ENCODE measurements at places on chromosomes 1 and 21.

- no peak for DNase-seq
Measured at GRCh38 chr1:25088946-25089345, 143.4 kb downstream of the SYF2 start.

- DNase-seq = no peak
Measured at GRCh38 chr1:168947041-168947440, 159.4 kb upstream of the ATP1B1 start.

DNA sequence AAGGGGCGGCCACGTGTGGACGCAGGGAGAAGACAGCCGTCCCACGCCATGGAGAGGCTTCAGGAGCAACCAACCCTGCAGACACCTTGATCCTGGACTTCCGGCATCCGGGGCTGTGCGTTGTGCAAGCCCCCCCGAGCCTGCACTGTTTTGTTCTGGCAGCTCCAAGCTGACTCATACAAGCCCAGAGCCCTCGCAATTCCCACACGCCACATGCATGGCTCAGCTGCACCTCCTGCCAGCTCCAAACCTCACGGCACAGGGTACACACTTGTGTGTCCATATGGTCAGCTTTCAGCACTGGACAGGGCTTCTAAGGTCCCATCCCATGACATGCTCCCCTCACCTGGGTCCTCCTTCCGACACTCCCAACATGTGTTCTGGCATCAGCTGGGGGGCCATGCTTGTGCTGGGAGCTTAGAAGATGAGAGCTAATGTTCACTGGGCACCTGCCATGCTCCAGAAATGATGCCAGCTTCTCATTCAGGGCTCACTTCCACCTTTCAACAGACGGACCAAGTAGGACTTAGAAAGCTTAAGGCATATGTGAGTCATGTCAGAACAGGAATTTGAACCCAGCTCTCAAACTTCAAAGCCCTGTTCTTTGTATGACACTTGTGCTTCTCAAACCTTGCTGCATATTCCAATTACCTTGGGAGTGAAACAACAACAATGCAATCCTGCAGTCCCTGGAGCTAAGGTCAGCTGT lies 137.3 kb downstream of the PGBD5 start:
- DNase-seq = no peak

DNA sequence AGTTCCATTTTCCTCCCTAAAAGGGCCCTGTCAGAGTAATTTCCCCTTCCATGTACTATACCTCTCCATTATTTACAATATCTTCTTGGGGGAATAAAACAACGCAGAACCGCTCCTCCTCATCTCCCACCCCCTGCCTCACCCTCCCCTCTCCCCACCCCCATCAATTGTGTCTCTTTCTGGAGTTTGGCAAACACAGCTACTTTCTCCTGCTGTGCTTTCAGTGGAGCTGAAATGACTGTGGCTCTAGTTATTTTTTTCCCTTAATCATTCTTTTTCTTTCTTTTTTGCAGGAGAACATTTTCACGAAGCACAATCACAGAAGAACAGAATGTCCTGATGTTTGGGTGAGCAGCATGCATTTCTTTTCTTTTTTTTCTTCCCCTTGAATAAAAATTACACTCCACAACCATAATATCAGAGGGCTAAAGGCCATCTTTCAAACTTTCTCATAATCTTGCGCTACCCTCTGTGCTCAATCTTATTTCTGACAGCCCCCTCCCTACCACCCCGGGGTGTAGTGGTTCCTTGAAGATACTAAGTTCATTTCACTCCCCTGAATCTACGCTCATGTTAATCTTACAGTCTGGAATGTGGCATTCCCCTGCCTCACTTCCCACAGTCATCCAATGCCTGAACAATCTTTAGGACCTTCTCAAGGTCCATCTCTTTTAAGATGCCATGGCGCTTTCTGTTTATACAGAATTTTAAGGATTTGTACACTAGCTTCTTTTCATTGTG lies 8.8 kb upstream of the PLXNA2 start:
- DNase-seq = no peak

GRCh38 chr1:84352298-84353106 lies 45.8 kb upstream of the DNASE2B start:
- DNase-seq = no peak

DNA sequence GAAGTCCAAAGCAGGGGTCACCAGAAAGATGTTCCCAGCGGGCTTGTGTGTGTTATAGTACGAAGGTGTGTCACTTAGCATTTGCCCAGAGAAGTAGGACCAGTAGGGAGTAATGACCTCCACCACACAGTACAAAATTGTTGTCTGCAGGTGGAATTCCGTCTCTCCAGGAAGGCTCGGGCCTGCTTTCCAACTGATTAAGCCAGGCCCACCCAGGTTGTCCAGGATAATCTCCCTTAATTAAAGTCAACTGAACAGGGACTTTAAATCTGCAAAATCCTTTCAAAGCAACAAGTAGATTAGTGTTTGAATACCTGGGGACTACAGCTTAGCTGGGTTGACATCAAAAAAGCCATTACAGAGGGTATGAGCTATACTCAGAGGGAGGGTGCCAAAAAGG lies 131.3 kb downstream of the BACH1 start:
- no peak for DNase-seq

- no peak for DNase-seq
Measured at GRCh38 chr1:117616356-117616755, 10.5 kb downstream of the TENT5C start.

GRCh38 chr1:160672789-160673695 lies 26.2 kb upstream of the SLAMF1 start:
- DNase-seq = no peak

GRCh38 chr21:42636520-42637266 lies 16.7 kb upstream of the PDE9A start:
- no peak for DNase-seq

DNA sequence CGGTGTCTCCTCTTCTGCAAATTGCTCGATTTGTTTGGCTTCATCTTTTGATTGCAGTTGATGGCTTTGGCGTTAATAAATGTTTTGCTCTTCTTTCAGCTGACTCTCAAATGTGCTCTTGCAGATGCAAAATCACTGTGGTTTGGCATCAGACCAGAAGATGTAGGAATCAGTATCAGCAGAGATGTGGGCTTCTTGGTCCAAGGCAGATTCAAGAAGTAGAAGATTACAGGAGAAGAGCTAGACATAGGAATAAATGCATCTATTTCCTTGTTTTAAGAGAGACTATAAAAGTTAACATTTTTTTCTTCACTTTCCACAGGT lies 59.8 kb upstream of the BACH1 start:
- DNase-seq = no peak

GRCh38 chr1:229694053-229694693 lies 68.1 kb downstream of the URB2 start:
- no peak for DNase-seq

- no peak for DNase-seq
Measured at GRCh38 chr1:34166191-34166624, 1.2 kb upstream of the CSMD2 start.

- no peak for DNase-seq
Measured at GRCh38 chr1:21919520-21919919, 17.6 kb downstream of the HSPG2 start.

DNA sequence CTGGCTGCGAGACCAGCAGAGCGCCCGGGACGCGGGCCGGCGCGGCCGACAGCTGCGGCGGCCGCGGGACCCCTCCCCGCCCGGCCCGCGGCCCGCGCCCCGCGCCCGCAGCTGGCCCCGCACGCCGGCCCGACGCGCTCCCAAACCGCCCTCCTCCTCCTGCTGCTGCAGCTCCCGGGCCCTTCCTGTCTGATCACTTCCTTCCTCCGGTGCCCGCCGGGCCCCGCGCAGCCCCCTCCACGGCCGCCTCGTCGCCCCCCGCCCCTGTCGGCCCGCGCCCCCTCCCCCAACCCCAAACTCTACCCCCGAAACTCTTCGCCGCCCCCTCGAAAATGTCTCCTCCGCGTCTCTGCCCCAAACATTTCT lies 594 bp downstream of the LUZP1 start:
- no peak for DNase-seq

Data from Panc1 (cell line).